ENCODE measurements at places on chromosomes 5 and 9.

DNA sequence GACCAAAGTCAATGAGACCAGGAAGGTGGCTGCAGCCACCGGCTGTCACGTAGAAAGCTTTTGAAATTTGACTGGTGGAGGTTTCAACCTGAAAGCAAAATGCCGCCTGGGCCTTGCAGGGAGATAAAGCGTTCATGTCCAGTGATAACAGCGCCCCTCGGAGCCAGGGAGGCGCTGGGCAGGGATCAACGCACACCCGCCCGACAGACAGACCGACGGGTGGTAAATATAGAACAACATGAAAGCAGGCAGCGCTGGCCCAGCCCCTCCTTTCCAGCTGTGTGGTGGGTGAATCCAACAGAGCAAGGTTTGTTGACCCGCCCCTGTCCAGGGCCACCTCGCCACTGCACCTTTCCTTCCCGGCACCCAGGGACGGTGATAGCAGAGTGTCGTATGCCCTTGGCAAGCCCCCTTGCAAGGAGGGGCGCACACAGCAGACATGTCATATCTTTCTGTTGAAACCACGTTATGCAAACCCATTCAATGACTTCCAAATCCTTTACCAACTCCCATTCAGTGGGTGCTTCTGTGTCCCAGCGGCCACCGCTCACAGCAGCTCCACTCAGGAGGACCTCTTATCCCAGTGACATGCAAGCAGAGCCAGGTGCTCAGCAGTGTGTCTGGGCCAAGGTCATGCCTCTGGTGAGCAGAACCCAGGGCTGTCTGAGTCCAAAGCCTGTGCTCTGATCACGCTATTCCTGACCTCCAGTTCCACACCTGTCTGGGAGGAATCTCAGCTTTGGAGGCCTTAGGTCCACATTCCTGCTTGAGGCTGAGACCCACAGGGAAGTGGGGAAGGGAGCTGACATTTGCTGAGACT, 38.7 kb downstream of the NKX2-5 start:
- DNase-seq = no peak

GRCh38 chr5:60493372-60493771, 206.6 kb downstream of the DEPDC1B start:
- no peak for DNase-seq

DNA sequence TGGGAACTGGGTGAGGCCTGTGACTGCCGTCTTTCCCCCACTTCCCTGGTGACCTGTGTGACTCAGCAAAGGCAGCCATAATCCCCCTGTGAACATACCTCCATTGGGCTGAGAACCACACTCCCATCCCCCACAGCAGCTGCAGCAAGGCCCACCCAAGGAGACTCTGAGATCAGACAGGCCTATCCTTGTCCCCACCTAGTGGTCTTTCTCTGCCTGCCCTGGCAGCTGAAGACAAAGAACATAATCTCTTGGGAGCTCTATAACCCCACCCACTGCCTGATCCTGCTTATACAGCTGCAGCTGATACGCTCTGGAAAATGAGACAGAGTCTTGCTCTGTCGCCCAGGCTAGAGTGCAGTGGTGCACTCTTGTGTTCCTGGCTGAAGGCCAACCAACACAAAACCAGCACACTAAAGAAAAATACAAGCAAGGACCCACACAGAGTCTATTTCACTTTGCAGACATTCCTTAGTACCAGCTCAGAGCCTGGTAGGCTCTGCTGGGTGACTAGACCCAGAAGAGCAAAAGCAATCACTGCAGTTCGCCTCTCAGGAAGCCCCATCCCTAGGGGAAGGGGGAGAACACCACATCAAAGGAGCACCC, 106.7 kb downstream of the MCTP1 start:
- DNase-seq = no peak

DNA sequence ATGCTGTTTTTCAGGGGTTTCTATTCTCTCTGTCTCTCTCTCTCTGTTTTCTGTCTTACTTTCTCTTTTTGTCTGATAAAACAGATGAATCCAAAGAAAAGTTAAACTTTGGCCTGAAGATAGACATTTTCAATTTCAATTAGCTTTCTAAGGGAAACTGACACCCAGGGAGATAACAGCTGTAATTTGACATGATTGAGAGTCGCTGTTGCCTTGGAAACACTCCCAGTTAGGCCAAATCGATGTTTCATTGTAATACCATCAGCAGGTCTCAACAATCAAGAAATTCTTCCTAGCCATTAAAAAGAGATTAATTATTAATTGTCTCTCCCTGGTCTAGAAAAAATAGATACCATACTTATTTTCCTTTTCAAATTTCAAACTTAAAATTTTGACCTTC, 53.0 kb downstream of the ENTREP1 start:
- no peak for DNase-seq

DNA sequence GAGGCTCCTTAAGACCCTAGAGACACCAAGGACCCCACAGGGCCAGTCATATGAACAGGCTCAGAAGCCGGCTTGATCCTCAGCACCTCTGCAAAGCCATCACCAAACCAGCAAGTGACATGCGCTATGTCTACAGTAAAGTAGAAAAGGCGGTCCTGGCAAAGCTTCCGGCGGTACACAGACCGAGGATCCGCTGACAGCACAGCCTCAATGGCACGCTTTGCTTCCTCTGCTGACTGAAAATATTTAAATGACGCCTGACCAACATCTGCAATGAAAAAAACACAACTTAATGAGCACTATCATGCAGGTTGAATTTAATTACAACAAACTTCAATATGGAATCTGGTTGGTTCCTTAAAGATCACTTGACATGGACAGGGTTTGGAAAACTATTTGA, 17.6 kb downstream of the TRMO start:
- DNase-seq = peak; percentile 73

DNA sequence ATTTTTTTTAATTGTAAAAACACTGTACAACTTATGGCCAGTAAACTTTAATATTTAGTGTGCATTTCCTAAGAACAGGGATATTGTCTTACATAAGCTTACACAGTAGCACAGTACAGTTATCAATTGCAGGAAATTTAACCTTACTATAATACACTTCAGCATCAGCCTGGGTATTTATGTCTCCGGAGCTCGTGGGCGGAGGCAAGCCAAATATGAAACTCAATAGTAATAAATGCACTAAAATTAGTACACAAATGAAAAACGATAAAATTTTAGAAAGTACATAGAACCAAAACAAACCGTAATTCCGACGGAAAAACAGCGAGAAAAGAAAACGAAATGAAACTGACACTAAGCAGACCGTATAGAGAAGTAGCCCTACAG, 91.2 kb downstream of the ANXA2R start:
- DNase-seq = no peak

DNA sequence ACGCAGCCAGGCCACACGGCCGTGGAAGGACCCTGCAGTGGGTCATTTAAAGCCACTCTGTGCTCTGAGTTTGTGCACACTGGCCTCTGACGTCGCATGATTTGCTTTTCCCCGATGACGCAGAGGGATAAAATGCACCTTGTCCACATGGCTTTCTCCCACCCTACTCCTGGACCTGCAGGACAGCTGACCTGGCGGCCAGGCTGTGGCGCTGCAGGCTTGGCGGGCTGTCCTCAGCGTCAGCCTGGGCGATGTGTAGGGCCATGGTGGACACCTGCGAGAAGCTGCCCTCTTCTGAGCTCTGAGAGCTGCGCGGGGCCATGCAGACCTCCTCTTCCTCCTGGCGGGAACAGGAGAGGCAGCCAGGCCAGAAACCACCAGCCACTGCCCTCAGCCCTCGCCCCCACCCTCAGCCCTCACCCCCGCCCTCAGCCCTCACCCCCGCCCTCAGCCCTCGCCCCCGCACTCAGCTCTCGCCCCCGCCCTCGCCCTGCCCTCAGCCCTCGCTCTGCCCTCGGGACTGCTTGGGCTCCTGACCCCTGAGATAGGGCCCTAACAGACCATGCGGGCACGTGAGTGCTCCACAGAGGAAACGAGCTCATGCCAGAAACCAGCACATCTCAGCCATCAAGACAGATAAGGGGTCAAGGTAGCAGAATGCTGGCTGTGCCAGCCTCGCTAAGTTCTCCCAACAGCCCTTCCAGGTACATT, 20.0 kb upstream of the SCGB3A1 start:
- DNase-seq = no peak
